ENCODE measurements at places on chromosomes 3 and 15.
A peak's percentile ranks its signal among the peaks of the same experiment; 100 is the strongest.

DNA sequence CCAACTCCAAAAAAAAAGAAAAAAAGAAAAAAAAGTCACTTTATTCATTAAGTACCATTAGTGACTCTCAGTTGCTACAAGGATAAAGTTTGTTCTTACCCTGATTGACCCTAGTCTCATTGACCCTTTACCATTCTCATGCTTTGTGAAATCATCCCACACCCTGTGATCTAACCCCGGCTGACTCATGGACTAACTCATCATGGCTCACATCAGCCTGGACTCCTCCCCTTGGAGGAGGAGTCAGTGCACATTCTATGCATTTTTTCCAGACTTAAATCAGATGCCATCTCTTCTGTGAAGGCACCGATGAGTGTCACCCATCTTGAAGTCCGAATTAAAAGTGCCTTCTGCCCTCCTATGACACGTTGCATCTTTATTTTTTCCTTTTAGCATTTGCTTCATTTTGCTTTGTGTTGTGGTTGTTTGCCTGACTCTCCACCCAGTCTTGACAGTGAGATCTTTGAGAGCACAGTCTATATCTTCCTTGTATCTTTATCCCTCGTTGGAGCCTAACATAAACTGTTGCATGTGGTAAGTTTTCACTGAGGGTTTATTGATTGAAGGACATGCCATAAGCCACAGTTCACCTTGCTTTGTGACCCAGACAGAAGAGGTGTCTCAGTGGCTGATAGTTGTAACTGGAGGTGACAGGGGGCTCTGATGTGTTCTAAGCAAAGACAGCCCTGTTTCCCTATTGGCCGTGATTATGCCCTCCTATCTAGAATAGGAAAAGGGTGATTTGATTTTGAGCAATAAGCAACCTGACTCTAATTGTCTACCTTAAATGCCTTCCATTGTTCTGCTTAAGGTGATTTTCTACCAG is 72.1 kb downstream of the IL1RAP start:
- DNase-seq = peak; percentile 66

DNA sequence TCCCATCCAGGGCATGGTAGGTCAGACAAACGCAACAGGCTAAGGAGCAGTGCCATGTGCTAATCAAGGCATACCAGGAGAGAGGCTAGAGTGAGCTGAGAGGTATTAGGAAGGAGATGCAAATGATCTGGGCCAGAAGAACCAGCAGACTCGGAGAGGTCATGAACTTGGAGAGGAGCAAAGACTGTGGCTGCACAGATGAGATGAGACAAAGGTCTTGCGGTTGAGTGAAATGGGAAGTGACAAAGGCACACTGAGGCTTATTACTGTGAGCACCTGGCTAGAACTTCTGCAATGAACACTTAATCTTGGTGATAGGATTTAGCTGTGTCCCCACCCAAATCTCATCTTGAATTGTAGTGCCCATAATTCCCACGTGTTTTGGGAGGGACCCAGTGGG is 380.2 kb downstream of the ULK4 start:
- no peak for DNase-seq

GRCh38 chr15:65344914-65345275 is 32.9 kb downstream of the IGDCC3 start:
- DNase-seq = no peak

DNA sequence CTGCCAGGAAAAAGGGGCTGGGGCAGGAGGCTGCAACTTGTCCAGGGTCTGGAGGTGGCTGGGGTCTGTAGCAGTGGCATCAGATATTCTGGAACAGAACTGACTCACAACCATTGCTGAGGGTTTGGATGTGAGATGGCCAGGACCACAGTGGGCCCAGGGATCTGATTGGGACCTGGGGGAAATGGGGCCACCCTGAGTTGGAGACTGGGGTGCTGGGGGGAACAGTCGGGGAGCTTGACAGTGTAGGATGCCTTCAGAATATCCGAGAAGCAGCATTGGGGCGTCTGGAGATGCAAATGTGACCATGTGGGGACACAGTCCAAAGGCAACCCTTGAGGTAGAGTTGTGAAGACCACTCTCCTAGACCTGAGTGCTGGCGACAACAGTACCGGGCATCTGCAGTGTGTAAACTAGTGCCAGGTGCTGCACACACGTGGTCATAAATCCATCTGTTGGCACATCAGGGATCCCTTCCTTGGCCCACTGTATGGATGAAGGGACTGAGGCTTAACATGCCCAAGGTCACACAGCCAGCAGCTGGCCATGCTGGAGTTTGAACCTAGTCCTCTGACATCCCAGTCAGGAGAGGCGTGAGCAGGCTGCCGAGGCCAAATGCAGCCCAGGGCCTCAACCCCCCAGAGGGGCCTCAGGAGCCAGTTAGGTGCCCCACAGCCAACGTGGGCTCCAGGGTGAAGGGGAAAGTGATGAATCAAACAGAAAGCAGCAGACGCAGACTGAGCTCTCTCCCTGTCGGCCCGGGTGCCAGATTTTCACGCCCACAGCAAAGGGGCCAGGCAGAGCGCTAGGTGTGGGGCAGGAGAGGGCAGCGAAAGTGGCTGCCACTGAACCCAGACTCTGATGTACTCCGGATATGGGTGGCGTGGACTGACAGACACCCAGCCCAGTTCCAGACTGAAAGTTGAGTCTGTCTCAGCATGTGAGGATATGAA is 18.8 kb downstream of the HEMK1 start:
- no peak for DNase-seq

DNA sequence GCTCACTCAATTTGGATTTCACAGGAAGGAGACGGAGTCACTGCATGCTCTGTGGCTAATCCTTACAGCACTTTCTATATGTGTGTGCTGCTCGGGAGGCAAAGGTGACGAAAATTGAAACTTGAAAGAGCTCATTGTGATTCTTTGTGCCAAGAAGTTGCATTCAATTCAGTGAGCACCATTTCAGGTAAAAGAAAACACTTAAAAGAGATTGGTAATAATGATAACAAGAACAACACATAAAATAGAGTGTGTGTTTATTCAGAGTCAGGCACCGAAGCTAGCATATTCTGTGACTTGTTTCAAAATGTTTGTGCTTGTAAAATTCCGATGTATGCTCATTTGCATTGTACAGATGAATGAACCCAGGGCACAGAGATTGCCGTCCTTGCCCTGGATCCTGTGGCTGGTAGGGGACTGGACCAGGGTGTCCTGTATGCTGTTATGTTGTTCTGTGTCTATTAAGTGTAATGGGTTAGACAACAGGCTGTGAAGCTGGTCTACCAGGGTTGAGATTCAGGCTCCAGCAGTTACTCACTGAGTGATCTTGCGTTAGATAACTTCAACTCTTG is 193.3 kb upstream of the PROK2 start:
- no peak for DNase-seq

DNA sequence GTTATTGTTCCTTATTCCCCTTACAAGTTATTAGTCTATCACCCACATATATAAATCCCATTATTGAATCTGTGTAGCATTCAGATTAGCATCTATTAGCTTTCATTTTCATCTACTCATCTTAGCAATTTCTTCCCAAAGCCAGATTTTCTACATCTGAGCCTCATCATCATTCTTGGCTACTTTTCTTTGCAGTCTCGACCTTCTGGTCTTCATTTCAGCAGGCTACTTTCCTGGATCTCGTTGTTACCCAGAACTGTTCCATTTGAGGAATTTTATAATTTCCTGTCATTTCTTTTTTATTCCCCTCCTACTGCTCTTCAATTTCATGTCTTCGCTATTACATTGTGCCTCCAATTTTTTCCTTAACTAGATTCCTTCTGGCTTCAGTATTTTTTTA is 51.8 kb downstream of the SPRED1 start:
- no peak for DNase-seq

- peak; percentile 98 for DNase-seq
Observed at GRCh38 chr3:29065211-29065785, 215.6 kb upstream of the RBMS3 start.

GRCh38 chr15:75620058-75620820 is 5.3 kb downstream of the SNUPN start:
- no peak for DNase-seq

GRCh38 chr15:71183063-71183462 is 67.8 kb downstream of the THSD4 start:
- DNase-seq = no peak

- DNase-seq = no peak
Observed at GRCh38 chr15:63481105-63481810, 23.1 kb upstream of the USP3 start.

DNA sequence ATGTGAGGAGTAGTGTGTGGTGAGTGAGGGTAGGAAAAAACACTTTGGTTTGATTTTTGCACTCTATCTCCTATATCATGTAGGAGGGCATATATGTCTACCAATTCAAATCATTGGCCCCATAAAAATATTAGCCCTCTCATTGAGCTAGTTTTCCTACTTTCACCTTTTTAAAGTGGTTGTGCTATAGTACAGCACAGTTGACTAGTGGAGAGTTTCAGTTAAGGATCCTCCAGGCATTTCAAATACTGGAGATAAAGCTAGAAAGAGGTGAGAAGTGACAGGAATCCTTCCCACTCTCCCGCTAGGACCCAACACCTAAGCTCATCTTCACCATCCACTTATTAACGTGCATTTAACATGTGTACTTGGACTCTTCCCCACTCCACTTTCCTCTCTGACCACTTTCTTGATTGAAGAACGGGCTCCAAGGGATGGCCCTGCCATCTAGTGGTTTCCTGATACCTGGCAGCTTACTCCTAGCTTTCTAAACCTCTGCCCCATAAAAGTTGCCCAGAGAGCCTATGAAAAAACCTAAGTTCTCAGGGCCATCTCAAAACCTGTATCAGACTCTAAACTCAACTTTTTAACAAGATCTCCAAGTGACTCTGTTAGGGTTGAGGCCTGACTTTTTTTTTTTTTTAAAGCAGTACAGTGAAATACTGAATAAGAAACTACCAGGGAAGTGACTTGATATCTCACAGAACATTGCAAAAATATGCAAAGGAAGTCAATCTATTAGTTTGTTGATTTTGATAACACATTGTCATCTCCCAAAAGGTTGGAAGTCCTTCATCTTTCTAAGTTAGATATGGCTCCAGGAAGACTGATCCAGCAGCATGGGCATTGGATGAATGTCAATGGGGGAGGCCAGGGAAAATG is 17.9 kb downstream of the IL12A start:
- DNase-seq = peak; percentile 24

DNA sequence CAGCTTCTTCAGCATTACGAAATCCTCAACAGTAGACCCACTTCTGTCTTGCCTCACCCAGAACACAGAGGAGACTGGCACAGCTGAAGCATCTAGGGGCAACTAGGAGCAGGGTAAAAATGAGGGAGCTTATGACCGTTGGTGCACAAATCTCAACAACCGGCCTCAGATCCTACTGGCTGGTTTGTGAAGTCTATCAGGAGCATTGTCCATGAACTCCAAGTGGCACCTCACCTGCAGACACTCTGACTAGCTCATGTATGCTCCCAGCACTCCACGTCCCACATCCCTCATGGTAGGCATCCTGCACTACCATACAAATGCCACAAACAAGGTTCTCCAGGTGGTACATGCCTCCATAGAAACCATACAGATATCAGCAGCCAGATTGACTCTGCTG is 163.1 kb downstream of the TLE3 start:
- DNase-seq = no peak

- DNase-seq = no peak
Observed at GRCh38 chr15:66095871-66096687, 157.5 kb downstream of the MEGF11 start.

- no peak for DNase-seq
Observed at GRCh38 chr3:40078590-40078989, 230.9 kb upstream of the EIF1B start.

- DNase-seq = no peak
Observed at GRCh38 chr3:54982807-54983206, 54.9 kb upstream of the LRTM1 start.

DNA sequence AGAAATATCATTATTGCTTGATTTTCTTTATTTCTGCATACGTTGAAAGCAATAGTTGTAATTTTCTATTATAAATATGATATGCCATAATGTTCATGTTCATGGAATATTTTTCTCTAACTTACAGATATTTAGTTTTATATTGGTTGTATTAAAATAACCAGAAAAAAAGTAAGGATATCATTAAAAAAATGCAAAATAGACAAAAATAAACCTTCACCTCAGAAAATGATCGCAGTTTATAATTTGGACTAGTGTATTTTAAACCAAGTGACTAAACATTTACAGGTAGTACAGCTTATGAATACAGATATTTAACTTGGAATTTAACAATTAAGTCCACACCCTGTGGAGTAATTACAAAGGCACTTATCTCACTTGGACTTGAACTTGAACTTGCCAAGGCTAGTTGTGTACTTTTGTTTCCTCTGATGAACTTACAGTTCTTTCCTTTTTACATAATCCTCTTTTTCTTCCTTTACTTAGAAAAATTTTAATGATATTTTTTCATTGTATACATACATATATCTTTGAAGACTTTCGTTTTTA is 156.7 kb downstream of the CHL1 start:
- no peak for DNase-seq

DNA sequence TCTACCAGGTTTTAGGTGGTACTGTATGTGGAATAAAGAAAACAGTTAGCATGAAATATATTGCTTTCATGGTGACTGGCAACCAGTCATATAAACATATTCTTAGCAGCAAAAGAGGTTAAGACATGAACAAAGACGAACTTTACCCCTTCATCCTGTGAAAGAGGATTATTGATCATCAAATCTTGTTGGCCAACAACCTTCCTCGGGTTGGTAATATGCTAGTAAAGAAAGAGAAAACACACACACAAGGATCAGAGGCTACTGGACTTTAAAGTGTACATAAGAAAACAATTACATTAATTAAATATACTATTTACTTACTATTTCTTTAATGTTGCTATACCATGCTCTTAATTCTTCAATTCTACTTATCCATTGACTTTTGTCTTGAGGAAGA is 337.9 kb downstream of the TBC1D5 start:
- DNase-seq = no peak

DNA sequence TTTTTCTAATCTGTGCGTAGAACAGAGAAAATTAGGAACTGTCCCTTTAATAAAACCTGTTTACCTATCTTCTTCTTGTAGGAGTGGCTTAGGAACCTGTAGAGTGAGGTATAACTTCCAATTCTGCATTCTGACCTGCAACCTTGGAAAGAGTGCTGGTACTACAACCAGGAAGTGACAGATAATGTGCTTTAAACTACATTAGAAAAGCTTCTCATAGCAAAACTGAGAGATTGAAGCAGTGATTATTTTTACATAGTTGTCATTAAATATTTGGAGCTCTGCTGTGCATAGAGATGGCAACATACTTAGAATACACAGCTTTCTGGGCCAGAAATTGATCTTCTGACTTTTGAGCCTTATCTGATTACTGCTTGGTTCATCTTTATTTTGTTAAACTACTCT is 50.4 kb upstream of the ZDHHC23 start:
- DNase-seq = no peak

GRCh38 chr15:73346735-73347312 is 21.9 kb downstream of the HCN4 start:
- no peak for DNase-seq
